ENCODE measurements at places on chromosomes 5 and 9. TPM values are rescaled to one million over a fixed set of nuclear protein-coding genes. Genes with fewer than 3 reads are reported as not detected.

The HTR4 gene
- 0.42 TPM for total RNA-seq

The SLIT3 gene
- 14.6 TPM for total RNA-seq

The COL15A1 gene
- 53.2 TPM for total RNA-seq

The EQTN gene
- total RNA-seq = not detected

The MRPL36 gene
- total RNA-seq = 49.4 TPM

The SLC25A2 gene
- total RNA-seq = not detected

The GFPT2 gene
- 4.6 TPM for total RNA-seq

The ADGRV1 gene
- total RNA-seq = 0.31 TPM

The SLC6A3 gene
- not detected for total RNA-seq

The SPACA9 gene
- 5.0 TPM for total RNA-seq

The OGN gene
- 25.9 TPM for total RNA-seq

The BTNL8 gene
- not detected for total RNA-seq
